NCI-H187 treated with DMSO at 0.1 percent for 48 hours (cell line): ENCODE measurements at places on chromosomes 2 and 18.

DNA sequence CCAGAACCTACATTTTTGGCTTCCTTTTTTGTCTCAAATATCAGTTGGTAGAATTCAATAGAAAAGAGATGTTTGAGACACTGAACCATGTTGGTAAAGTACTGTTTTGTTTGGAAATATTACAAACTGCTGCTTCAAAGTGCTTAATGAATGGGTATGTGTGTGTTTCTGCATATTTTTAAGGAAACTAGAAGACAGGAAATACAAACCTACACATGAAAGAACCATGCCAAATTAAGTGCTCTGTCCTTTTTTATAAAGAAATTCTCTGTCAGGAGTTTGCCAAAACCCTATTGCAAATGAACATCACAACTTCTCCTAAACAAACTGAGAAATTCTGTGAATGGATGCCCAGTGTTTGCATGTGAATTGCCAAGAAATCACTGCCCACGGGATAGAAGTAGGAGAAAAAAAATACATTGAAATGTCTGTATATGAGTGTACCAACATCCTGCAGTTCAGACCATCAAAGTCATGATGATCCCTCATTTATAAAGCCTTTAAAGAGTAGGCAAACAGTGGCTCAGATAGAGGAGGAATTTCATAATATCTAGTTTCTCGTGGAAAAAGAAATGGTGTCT lies 69.6 kb upstream of the RND3 start:
- DNase-seq, result no peak

GRCh38 chr2:9753276-9753600 lies 90.0 kb upstream of the TAF1B start:
- no peak for DNase-seq

- DNase-seq, result no peak
These were observed 179.4 kb upstream of the ARL4C start for GRCh38 chr2:234676109-234676782.

- no peak for DNase-seq
These were observed 14.8 kb downstream of the SLC66A2 start for GRCh38 chr18:79936641-79937040.

DNA sequence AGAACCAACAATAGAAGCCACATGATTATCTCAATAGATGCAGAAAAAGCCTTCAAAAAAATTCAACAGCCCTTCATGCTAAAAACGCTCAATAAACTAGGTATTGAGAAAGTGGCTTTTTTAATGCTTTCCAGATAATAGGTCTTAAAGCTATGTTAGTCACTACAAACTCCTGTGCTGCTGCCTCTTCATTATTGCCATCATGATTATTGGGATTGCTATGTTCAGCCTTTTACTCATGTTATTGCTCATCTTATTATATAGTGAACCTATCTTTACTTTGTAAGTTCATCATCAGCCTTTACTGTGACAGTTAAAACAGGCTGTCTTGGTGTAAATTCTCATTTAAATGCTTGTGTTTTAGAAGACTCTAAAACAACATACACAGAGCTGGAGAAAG lies 1557.2 kb upstream of the ZEB2 start:
- DNase-seq, result no peak

DNA sequence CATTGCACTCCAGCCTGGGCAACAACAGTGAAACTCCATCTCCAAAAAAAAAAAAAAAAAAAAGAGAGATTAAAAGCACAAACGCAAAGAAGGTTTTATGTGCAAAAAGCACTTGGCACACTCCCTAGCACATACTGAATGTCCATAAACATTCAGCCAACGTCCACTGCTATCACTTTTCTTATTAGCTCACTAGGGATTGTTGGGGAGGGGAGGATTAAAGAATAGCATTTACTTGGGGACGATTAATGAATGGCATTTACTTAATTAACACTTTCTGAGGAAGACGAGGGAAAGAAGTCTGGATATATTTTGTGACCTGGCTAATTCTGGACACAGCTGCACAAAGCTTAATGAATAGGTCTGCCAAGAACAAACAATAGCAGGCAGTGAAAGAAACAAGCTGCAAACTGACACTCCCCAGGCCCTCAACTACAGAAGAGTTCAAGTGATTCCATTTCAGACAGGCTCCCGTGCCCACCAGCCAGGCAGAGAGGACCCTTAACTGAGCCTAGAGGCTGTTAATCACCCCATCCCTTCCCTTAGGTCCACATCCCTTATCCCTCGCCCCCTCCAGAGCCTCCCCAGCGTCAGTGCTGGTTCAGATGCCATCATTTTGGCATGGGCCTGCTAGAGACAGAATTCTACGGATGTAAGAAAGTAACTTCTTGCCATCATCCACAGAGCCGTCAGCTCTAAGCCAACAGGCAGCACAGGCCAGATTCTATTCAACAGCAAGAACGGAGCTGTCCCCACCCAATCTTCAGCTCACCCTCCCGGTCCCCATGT lies 7.4 kb downstream of the CYB5A start:
- no peak for DNase-seq

GRCh38 chr2:22377268-22377667 lies 1007.7 kb upstream of the KLHL29 start:
- no peak for DNase-seq

GRCh38 chr2:173149491-173149890 lies 73.8 kb downstream of the MAP3K20 start:
- DNase-seq, result no peak

GRCh38 chr18:71485611-71486010 lies 1058.5 kb downstream of the CBLN2 start:
- no peak for DNase-seq

GRCh38 chr2:199025146-199025545 lies 432.6 kb downstream of the SATB2 start:
- no peak for DNase-seq
